B cell (primary cell): ENCODE measurements at places on chromosomes 2 and 18.

DNA sequence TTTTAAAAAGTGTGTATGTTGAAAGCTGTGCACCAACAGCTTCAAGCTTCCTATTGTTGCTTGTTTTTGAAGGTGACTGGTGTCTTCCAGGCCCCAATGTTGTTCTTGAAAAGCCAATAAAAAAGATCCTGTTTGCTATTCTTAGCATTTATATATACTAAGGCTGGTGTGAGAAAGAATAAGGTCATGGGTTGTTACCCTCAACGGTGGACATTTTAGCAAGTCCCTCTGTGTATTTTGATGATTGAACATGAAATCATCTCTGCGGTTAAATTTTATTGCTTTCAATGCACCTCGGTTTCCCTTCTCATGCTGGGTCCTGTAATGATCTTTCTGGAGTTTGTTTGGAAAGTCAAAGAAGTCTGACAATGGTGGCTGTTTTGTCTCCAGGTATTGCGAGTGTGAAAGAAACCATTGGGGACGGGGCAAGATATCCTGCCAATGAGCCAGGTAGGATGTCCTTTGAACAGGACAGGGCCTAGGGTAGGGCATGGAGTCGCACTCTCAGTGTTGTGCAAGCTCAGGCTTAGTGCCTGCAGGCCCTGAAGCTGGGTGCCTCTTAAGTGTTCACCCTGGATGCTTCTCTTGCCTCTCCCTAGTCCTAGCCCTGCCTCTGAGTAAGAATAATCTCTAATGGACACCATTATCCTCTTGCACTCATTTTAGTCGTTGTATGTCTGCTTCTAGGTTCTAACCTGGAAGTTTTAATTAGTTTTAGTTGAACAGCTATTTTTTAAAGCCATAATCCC is 16.0 kb upstream of the KLF7 start:
- DNase-seq: no peak

- DNase-seq: no peak
These were observed 567.8 kb upstream of the KLHL29 start for GRCh38 chr2:22817197-22817596.

DNA sequence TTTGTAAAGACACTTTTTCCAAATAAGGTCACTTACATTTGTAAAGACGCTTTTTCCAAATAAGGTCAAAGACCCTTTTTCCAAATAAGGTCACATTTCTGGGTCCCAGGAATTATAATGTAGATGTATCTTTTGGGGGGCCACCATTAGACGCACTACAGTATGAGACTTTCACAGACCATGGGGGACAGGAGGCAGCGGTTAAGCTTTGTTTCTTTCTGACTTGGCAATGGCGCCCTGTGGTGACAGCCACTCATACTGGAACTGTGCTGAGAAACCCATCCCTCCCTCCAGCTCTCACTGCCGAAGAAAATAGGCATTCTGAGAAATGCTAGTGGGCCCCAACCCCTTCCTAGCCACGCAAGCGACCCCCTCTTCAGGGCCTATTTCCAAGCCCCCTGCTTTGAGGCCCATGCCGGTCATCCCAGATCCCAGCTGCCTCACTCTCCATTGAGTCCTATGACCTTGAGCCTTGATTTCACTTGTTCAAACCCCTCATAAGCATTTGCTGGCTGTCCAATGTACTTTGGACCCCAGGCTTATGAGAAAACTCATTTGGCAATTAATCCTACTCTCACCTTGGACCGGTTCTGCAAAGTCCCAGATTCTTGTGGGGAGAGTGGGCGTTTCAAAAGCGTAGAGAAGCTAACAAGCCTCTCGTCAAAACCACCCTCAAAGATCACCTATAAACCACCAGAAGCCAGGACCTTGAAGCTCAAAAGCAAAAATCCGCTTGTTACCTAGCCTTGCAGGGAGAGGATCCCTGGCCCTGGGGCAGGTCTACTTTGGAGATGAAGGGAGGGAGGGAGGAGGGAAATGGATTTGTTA is 11.3 kb upstream of the SPATA3 start:
- no peak for DNase-seq

DNA sequence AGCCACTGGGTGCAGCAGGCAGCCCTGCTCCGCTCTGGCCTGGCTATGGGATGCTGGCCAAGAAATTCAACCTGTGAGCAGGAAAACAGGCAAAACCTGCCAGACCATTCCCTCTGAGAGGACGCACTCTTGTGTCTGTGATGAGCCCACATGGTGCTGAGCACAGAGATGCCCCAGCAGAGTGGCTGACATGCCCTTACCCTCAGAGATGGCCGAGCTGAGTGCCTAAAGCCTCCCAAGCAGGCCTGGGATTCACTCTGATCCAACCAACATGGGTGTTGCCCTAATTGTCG is 34.3 kb upstream of the TAF1B start:
- DNase-seq: no peak

DNA sequence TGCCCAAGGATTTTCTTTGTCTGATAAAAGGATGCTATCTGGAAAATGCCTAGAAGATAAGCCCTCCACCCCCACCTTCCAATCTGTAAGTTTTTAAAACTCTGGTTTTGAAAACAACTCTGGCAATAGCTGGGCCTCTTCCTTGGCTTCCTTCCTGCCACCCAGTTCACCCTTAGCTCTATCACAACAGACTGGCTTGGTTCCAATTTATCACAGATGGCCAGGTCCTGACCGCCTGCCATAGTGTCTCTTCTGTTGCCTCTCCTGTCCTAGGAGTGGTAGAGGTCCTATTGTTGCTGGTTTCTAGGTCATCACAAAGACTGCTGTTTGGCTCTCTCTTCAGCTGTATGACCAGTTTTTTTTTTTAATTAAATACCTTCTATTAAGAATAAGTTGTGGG is 1727.9 kb upstream of the SLC39A10 start:
- no peak for DNase-seq

DNA sequence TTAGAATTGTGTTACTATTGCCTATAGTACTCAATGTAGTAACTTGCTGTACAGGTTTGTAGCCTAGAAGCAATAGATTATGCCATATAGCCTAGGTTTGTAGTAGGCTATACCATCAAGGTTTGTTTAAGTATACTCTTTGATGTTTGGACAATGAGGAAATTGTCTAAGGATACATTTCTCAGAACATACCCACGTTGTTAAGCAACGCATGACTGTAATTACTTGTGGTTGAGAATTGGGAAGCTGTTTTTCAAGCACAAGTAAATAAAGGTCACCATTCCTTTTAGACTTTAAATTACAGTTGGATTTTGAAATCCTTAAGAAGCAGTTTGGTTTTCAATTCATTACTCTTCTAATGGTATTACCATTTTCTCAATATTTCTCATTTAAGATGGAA is 89.8 kb upstream of the KCNH7 start:
- no peak for DNase-seq

DNA sequence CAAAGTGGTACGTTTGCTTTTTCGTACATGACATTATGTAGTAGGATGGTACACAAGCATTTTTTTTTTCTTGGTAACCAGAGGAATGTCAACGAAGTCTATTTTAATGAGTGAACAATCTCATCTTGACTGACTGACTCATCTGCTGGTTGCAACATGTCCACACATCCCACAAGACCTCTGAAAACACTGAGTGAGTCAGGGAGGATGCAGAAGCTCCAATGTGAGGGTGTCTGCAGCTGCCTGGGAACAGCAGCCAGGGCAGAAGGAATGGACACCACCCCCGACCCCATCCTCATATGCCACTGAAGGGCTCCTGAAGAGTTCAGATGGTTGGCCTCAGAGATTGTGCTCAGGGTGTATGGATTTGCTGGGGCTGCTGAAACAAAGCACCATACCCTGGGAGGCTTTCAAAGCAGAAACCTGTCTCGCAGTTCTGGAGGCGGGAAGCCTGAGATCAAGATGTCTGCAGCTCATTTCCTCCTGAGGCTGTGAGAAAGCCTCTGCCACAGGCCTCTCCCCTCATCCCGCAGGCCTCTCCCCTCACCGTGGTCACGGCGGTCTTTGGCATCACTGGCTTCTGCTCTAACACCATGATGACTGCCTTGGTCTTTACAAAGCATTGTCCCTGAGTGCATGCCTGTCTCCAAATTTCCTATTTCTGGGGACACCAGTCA is 124.6 kb downstream of the LRATD1 start:
- DNase-seq: no peak

DNA sequence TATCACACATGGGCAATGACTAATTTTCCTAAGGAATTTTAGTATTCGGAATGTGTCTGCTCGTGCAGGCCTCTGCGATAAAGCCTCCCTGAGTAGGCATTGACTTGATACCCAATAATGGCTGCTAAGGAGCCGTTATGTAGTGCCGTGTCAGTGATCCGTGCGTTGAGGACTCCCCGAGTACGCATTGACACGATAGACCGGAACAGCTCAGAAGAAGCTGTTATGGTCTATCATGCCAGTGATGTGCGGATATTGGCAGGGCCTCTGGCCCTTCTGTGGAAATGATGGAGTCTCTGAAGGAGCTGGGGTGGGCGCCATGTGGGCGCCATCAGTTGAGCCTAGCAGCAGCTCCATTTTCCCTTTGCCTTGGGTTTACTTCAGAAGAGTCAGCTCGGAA is 29.1 kb downstream of the ZEB2 start:
- DNase-seq: no peak

DNA sequence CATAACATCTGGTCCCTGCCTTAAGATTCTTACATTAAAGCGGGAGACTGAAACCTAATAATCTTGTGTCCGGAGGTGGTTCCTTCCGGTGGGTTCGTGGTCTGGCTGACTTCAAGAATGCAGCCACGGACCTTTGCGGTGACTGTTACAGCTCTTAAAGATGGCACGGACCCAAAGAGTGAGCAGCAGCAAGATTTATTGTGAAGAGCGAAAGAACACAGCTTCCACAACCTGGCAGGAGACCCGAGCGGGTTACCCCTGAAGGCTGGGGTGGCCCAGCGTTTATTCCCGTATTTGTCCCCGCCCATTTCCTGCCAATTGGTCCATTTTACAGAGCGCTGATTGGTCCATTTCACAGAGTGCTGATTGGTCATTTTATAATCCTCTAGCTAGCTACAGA is 122.3 kb upstream of the SIX2 start:
- DNase-seq: no peak

DNA sequence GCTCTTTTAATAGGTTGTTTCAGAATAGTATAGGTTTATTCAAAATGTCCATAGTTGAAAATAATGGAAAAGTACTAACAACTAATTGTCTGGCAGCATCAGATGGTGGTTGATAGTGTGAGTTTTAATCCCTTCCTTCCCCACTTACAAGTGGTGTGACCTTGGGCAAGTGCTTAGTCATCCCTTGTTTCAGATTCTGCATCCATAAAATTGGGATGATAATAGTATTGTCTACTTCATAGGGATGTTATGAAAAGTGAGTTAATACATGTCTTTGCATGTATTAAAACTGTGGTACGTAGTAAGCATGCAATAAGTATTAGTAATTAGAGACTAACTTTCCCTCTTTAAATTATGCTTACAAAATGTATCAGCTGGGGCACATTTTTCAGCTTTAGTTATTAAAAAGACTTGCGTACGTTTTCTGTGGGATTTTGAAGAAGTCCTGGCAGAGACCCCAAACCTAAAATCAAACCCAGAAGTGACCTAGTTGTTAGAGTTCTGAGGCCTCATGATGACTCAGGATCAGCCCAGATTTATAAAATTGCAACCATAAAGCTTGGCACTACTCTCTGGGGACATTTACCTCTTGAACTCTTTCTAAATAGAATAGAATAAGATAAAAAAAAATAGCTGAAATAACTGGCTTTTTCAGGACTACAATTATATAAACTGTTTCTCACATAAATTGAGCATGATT is 8.6 kb downstream of the ITGA4 start:
- no peak for DNase-seq

DNA sequence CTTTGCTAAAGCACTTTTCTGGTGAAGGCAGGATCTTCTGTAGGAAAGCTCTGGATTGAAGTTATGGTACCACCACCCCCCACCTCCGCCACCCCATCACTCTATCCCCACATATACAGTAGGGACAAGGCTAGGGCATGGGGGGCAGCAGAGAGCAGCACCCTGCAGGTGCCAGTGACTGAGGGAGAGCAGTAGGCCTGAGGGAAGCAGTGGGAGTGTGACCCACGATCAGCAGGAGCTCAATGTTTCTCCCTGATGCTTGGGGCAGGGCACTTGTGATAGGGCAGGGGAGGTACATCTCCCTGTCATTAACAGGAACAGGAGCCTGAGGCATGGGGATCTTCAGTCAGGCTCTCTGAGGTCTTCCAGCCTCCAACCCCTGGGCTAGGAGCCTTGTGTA is 121.6 kb downstream of the ZFP36L2 start:
- no peak for DNase-seq
